CD4-positive, alpha-beta memory T cell (primary cell): ENCODE measurements at places on chromosomes 7 and 10.

DNA sequence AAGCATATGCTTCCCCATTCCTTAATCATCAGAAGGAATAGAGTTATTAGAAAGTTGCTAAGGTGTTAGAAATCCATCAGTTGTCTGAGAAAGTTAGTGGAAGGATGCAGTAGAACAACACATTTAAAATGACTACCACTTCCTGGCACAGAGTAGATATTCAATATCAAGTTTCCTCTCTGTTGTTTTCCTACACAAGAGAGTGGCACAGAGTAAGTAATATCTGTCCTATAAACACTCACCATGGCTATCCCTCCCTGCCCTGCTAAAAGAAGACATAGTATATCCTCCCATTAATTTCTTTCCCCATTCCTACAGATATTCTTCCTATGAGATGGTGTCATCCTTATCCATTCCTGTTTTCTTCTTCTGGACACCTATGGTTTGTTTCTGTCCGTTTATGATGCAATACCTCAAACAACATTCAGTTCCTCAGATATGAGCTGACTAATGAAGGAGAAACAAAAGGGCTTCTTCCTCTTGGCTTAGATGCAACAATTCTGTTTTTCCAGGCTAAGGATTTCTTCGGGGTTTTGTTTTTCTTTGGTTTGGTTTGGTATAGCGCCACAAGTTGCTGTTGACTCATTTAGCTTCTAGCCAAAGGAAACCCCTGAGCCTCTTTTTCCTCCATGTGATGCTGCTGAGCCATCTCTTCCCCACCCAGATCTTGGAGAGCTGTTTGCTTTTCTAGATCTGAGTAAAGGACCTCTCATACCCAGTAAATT, 32.9 kb upstream of the BPGM start:
- no peak for DNase-seq

DNA sequence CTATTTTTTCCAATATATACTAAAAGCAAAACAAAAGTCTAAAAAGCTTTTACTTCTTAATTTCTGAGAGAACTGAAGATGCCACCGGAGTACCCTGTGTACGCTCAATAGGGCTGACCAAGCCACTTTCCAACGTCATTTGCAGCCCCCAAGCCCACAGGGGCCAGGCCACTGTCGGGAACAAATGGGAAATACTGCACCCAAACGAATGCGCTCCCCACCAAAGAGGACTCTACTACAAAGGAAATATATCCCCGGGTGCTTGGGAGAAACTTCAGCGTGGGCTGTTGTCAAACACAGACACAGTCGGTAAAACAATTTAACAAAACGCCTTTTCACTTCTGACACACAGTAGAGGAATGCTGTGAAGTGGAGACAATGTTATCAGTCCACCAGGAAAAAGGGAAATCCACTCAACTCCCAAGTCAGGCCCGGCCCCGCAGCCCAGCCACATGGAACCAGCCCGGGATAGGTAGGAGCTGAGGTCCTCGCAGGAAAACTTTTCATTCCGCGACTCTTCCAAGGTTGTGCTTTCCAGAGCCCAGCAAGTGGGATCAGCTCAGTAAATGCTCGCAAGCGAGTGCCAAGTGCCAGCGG, 1.4 kb downstream of the PARD3 start:
- DNase-seq = no peak

- no peak for DNase-seq
These were observed 1.7 kb downstream of the URGCP start for GRCh38 chr7:43904533-43905208.

DNA sequence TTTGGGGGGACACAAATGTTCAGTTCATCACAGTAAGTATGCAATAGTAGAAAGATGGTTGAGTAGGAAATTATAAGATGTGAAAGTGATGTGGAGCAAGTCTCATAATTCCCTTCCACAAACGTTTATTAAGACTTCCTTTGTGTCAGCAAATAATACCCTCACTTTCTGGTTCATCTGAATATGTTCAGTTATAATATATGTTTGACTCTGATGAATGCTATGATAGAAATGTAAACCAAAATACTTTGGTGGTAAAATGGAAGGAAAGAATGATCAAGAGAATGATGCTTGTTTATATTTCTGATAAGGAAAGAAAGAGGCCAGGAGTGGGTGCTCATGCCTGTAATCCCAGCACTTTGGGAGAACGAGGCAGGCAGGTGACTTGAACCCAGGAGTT, 111.7 kb upstream of the PLXDC2 start:
- DNase-seq = no peak

DNA sequence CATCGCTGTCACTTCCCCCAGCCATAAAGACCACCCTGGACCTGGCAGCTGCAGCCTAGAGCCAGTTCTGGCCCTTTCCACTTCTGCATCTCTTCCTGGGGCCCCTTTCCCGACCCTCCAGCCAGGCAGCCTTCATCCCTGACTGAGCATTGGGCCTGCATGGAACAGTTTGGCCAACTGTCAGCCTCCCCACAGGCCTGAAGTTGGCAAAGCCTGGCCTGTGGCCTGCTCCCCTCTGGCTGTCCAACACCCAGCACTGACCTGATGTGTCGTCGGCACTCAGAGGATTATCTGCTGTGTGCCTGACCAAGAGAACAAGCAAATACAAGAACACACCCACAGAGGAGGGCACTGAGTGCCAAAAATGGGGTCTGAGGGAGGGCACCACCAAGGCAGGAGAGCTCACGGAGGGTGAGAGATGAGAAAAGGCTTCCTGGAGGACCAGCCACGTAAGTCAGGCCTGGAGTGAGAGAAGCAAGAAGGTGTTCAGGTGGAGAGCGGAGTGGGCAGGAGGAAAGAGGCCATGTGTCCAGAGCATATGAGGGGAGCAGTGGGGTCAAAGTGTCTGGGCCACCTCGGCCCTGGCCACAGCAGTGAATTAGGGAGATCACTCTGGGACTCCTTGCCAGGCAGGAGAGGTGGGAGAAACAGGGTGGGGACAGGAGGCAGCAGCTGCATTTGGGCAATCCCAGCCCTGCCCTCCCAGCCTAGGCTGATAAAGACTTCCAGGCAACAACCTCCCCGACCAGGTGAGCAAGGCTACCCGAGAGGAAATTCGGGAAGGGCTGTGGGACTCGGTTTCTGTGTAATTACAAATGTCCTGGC, 4.5 kb downstream of the GPRIN2 start:
- DNase-seq = no peak

DNA sequence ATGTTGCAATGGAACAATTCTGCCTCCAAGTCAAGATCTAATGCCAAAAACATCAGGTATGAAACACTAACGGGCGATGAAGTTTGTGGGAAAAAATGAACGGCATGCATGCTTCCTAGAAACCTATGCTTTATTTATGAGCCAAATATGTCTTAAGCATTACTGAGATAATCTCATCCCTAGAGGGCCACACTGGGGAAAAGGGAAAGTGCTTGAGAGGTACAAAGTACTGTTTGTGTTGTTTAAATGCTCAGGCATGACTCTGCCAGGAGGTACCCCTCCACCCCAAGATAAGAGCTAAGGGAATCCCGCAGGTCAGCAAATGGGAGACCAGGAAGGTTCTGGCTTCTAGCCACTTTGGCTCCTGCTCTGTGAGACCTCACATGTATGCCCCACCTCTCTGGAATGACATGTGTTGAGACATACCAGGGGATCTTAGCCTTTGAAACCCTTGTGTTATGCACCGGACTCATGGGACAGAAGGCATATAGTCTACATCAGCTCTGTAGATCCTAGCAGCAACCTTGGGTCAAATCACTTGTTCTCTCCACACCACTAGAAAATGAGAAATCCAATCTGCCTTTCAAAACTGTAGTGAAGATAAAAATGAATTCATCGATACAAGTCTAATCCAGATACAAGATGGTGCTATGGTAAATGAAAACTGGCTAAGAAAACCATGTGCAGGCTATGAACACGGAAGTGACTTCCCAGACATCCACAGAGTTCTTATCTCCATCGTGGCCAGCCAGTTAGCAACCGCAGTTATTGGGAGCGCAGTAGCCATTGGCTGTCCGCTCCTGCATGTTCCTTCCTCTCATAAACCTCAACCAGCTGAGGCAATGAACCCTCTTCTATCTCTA, 61.0 kb downstream of the CREB3L2 start:
- DNase-seq = no peak

GRCh38 chr10:4099202-4099601, 314.2 kb upstream of the KLF6 start:
- no peak for DNase-seq

GRCh38 chr7:119999738-120000475, 273.1 kb upstream of the KCND2 start:
- no peak for DNase-seq

- DNase-seq = peak; percentile 36
These were observed 16.1 kb downstream of the OGDH start for GRCh38 chr7:44622342-44623151.

DNA sequence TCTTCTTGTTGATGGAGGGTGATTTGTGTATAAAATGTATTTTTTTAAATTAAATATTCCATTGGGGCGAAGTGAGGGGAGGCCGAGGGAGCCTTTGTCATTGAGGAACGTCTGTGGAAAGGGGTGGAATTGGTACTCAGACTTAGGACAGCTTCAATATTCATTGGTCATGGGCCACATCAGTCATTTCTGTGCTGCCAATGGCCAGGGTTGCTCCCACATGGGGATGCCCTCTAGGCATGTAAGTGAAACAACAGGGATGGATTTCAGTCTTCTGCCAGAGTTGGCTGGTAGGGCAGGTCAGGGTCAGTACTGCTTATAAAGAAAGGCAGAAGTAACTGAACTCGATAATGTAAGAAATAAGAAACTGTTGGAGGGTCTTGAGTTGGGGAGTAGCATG, 47.2 kb downstream of the NEURL1 start:
- DNase-seq = no peak

GRCh38 chr10:34137955-34138354, 677.1 kb downstream of the PARD3 start:
- DNase-seq = no peak

DNA sequence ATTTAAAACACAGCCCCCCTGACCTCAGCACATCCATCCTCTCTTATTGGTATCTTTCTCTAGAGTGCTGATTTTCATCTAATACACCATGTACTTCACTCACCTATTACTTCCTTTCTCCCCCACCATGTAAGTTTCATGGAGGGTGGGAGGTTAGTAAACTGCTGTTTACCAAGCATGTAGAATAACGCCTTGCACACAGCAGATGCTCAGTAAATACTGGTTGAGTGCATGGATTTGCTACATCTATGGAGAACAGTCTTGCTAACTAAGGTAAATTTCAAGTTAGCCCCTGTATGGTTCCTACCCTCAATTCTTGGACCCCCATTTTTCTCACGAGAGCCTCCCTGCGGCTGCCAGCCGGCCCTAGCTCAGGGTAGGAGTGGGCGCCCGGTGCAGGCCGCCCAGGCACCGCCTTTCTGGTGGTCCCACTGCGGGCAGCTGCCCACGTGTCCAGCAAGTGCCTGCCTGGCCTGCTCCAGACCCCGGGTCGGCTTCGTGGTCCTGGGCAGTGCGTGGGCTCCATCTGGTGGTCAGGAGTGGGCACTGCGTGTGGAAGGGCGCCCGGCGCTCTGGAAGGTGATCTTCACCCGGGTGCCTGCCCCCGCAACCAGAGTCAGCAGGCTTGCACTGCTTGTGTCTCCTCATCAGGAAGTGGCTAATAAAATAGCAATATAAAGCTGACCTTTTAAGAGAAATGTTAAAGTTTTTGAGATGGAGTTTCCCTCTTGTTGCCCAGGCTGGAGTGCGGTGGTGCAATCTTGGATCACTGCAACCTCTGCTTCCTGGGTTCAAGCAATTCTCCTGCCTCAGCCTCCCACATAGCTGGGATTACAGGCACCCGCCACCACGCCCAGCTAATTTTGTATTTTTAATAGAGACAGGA, 63.4 kb upstream of the DNAJB6 start:
- peak; percentile 51 for DNase-seq

DNA sequence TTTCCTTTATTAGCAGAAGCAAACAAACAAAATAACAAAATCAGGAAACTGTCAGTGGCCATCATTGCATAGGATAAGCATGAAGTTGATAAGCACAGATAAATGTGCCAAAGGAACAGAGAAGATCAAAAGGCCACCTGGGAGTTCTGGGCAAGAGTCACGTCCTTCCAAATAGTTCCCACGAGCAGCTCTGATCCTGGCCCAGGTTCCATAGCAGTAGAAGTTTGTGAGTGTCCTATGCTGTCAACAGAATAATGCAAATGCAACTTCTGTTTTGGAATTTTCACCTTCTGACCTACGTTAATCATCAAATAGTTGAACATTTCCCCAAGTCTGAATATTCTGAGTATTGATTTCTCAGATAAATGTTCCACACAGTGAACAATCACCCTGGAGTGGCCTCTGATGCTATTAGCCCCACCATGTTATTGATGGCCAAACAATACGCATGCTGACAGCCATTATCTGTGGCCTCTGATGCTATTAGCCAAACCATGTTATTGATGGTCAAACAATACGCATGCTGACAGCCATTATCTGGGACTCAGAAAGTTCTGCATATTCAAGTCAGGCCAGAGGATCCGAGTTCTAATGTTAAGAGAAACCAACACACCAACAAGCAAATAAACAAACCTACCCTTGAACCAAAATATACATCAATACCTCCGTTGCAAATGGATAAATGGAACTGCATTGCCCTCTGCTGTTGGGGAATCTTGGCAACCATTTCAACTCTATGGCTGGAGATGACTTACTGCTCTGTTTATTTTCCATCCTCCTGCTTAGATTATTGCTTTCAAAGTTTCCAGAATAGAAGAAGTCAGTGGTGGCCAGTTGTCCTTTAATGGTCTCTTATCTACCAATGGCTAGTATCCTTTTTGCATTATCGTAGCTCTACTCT, 63.3 kb downstream of the MRC1 start:
- peak; percentile 16 for DNase-seq

GRCh38 chr7:137578541-137578940, 235.0 kb upstream of the PTN start:
- DNase-seq = no peak

DNA sequence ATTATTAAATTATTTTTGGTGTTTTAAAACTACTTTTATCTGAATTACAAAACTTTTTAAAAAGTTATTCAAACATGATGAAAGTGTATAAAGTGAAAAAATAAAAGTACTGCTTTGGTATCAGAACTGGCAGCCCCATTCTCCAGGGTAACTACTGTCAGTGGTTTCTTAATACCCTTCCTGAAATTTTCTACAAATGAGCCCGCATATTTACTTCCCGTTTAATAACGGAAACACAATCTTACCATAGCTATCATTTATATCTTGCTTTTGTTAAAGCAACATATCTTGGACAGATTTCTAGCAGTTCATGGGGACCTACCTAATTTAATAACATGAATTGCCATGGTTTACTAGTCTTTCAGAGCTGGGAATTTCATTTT, 249.9 kb downstream of the RNLS start:
- no peak for DNase-seq
